ENCODE measurements at places on chromosomes 5 and 9.

DNA sequence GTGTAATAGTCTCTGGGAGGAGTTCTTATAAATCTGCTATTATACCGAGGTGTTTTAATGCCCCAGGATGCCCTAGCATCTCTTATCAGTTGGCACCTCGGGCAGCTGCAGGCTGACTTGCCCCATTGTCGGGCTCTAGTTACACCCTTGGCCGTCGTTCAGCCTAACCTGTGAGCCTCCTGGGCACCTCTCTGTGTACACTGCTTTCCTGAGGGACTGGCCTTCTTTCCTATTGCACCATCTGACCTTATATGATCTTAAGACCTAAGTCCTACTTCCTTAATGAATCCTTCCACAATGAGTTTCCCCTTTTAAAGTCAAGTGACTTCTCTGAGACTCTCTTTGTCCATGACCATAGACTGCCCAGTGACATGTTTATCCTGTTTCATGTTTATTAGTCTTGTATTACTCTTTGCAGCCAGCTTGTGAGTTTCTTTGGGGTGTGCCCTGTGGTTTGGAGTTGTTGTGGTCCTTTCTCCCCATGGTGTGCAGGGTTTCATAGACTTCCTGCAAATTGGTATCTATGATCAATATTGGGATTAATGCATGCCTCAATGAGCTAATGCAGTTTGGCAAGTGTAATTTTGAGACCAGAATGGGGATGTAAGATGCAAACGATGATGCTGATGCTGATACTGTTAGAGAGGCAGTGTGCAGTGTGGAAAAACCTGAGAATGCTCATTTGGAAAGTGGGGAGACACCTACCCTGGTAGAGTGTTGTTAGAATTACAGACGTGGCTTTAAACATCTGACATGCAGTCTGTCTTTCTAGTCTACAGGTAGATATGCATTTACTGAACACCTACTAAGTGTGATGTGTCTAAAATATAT is 4.9 kb downstream of the DAPK1 start:
- DNase-seq = no peak

GRCh38 chr9:23686257-23686656 is 139.8 kb downstream of the ELAVL2 start:
- DNase-seq = no peak

DNA sequence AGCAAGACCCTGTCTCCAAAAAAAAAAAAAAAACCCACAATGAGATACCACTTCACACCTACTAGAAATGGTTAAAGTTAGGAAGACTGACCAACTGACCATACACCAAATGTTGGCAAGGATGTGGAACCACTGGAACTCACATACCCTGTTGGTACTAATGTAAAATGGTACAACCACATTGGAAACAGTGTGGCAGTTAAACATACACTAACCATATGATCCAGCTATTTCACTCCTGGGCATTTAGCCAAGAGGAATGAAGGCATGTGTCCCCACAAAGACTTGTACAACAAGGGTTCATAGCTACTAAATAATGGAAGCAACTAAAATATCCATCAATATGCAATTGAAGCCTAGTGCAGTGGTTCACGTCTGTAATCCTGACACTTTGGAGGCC is 21.3 kb downstream of the NAIF1 start:
- no peak for DNase-seq

- DNase-seq = no peak
Observed at GRCh38 chr9:33260372-33260771, 4.1 kb downstream of the BAG1 start.

DNA sequence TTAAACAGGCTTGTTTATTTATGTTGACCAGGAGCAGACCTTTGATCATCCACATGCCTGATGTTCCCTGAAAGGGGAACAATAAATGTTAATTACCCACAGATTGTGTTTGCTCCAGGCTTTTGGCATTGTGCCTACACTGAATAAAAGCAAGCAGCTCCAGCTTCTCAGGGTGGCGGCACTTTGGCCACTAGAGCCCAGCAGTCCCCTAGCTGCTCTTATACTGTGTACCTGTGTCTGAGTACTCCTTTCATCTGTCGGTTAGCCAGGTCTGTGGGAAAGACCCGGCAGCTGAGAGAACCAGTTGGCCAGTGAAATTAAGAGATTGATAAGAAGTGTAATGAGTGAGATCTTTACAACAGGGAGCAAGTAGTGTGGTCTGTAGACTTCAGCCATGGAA is 254.8 kb upstream of the FTMT start:
- DNase-seq = no peak

- no peak for DNase-seq
Observed at GRCh38 chr9:95620314-95620713, 103.5 kb upstream of the PTCH1 start.

DNA sequence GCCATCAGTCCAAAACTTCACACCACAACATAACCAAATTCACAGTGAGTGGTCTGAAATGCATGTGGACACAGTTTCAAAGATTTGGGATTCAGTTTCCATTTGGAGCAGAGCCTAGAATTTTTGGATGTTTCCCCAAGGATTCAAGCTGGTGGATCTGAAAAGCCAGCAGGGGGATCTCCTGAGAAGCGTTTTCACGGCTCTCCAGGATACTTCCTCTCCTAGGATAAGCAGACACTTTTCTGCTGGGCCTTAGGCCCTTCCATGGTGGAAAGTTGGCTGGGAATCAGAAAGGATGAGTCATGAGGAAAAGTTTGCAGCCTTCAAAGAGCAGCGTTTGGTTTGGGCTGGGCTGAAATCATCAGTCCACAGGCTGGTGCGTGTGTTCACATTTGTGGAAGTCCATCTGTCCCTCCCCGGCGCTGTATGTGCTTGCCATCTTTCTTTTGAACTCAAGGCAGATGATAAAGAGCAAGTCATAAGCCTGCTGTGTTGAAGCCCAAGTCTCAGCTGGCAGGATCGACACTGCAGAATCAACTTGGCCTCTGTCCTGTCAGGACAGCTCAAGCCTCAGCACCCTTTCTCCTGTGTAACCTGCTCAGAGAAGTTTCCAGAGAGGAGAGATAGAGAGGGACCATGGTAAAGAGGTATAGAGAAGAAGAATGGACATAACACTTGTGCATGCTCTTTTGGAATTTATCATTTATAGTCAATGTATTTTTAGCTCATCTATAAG is 152.6 kb upstream of the MSX2 start:
- DNase-seq = no peak

DNA sequence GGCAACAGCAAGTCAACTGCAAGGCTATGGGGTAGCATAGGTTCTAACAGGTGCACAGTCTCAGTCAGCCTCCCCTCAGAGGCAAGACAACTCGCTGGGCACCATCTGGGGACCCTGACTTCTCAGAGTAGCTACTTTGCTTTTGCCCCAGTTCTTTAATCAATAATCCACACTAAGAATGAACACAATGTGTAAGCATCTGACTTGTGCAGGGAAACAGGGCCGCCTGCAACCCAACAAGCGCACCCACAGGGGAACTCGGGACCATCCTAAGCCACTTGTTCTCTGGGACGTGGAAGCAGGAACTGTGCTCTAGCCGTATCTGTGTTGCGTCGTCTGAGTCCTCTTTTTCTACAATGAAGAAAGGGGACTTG is 1.9 kb downstream of the MOB3B start:
- no peak for DNase-seq

- no peak for DNase-seq
Observed at GRCh38 chr9:127753622-127754021, 18.5 kb upstream of the TOR2A start.

DNA sequence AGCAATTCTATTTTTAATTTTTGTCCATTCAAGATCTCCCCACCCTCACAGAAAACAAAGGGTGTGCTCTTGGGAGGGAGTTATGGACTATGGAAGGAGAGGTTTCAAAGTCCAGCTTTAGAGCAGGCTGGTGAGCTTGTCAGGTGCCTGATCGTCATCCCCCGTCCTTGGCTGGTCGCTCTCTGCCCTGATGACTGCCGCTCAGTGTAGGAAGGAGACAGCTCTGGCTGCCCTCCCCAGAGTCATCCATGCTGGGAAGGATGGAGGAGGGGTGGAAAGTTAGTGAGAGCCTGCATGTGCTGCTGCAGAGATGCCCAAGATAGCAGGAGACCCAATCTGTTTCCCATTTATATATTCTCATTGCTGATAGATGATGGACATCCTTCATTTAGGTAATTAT is 96.6 kb downstream of the NLN start:
- no peak for DNase-seq

GRCh38 chr5:14036947-14037346 is 92.5 kb upstream of the DNAH5 start:
- no peak for DNase-seq

- DNase-seq = no peak
Observed at GRCh38 chr5:34993951-34994350, 53.8 kb downstream of the AGXT2 start.

DNA sequence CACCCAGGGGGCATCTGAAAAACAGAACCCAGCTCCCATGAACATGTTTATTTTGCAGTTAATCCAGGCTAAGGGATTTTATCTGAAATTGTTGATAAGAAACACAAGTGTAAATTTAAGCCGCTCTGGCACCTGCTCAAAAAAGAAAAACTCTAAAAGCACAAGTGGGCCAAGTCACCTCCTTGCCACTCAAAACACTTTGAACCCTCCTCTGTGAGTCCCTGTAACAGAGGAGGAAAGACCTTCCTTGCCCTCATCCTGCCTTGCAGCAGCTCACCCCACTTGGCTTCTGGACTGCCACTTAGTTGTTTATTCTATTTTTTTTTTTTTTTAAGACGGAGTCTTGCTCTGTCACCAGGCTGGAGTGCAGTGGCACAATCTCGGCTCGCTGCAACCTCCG is 39.5 kb downstream of the FAM78A start:
- DNase-seq = no peak

- DNase-seq = no peak
Observed at GRCh38 chr5:59293700-59294099, 599.8 kb downstream of the PDE4D start.

GRCh38 chr5:177447066-177447610 is 524 bp downstream of the PRR7 start:
- peak; percentile 67 for DNase-seq

DNA sequence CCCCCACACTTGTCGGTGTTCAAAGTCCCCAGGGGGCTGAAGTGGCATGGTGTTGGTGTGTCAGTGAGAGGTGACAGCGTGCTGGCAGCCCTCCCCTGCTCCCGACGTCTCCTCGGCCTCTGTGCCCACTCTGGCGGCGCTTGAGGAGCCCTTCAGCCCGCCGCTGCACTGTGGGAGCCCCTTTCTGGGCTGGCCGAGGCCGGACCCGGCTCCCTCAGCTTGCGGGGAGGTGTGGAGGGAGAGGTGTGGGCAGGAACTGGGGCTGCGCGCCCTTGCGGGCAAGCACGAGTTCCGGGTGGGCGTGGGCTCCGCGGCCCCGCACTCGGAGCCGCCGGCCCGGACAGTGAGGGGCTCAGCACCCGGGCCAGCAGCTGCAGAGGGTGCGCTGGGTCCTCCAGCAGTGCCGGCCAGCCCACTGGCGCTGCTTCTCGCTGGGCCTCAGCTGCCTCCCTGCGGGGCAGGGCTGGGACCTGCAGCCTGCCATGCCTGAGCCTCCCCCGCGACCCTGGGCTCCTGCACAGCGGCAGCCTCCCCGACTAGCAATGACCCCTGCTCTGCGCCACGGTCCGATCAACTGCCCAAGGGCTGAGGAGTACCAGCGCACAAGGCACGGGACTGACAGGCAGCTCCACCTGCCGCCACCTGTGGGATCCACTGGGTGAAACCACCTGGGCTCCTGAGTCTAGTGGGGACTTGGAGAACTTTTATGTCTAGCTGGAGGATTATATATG is 224.1 kb upstream of the RIOK2 start:
- no peak for DNase-seq

- DNase-seq = no peak
Observed at GRCh38 chr5:111017731-111018130, 53.8 kb upstream of the TSLP start.

DNA sequence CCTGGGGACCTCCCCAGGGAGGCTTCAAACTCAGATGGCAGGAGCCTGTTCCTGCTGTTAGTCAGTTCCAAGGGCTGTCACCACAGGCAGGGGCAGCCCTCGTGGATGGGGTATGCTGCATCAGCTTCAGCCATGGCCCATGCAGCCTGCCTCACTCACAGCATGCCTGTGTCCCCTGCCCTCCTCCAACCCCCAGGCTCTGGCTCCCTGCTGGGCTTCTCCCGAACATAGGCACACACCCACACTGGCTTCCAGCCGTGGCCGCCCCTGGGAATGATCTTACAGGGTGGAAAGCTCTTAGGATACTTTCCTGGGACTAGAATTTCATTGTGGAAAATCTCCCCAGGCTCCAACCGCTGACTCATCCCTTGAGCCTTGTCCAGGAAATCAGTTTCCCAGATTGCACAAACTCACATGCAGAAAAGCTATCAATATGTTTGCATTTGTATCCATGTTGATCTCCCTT is 163.8 kb downstream of the SEC61B start:
- no peak for DNase-seq

- DNase-seq = no peak
Observed at GRCh38 chr5:5178136-5178535, 38.0 kb downstream of the ADAMTS16 start.

GRCh38 chr9:121682201-121682600 is 30.8 kb downstream of the DAB2IP start:
- DNase-seq = no peak

GRCh38 chr9:95570150-95570549 is 53.4 kb upstream of the PTCH1 start:
- no peak for DNase-seq

DNA sequence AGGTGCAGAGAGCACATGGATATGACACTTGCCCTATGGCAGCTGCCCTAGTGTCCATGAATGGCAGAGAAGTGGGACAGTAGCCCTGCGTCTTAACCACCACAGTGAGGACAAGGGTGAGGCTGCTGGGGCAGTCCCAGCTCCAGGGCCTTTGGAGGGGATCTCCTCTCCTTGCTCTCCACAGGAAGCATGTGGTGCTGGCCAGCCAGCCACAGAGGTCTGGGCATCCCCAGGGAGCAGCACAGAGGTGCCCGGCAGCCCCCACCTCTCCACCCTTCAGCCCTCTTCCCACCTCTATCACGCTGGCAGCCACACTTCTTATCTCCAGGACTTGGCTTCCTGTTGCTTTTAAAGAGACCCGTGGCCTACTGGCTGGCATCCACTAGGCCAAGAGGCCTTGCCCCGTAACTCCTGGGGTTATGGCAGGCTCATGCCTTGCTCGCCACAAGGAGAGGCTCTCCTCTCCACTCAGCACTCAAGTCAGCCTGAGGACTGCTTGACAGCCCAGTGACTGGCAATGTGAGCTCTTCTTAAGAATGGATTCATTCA is 21.9 kb downstream of the CSF2 start:
- no peak for DNase-seq

- DNase-seq = no peak
Observed at GRCh38 chr9:69430206-69430605, 105.2 kb downstream of the ENTREP1 start.

GRCh38 chr5:54215233-54215736 is 95.1 kb downstream of the ARL15 start:
- no peak for DNase-seq

GRCh38 chr9:15140051-15140450 is 167.0 kb downstream of the TTC39B start:
- no peak for DNase-seq

DNA sequence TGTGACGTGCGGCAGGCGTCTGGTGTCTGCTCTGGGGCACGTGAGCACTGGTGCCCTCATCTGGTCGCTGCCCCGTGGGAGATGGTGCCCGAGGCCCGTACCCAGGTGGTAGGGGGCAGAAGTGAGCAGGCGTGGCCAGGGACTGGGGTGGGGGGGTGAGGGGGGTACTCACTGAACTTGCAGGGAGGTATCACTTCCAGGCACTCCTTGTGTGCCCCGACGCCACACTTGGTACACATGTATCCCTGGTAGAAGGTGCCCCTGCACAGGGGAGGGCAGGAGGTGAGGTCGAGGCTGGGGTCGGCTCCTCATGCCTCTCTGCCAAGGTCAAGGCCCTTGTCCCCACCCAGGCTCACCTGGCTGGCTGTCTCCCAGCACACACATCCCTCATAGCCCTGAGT is 45.2 kb upstream of the SARDH start:
- no peak for DNase-seq

All from T-helper 1 cell (primary cell).